Stimulated activated naive CD4-positive, alpha-beta T cell (primary cell): ENCODE measurements at places on chromosomes 12 and 14.

- DNase-seq = no peak
Observed at GRCh38 chr12:12965836-12966235, 13.9 kb upstream of the GPRC5D start.

DNA sequence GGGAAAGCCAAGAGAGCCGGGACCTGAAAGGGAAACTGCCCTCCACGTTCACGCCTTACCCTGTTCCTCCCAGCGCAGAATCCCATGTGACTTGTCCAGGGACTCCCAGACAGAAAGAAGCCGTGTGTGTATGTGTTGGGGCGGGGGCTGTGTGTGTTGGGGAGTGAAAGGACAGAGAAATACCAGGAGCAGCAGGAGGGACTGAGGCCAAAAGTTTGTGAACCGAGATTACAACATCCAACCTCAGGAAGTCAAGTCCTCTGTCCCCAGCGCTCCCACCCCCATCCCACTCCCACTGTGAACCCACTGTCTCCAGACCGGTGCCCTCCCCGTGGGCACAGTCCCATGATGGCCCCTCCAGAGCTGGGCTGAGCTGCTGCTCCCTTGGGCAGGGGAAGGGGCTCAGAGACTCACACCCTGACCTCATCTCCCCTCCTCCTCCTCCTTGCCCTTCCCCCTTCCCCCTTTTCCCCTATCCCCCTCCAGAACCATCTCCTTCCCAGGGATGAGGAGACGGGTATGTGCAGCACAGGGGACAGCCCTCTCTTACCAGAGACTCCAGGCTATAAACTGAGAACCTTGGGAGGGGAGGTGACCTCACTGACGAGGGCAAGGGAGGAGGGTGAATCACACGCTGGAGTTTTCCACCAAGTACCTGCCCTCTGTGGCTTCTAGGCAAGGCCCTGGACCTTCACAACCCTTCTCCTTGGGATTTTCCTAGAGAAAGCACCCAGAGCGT is at the start of gene SLC6A12:
Gene SLC6A12, minus strand, starts transcription at position 155 of the 739 bp plus-strand sequence. CDS start 4,171 bp downstream, outside the sequence.
- no peak for DNase-seq

DNA sequence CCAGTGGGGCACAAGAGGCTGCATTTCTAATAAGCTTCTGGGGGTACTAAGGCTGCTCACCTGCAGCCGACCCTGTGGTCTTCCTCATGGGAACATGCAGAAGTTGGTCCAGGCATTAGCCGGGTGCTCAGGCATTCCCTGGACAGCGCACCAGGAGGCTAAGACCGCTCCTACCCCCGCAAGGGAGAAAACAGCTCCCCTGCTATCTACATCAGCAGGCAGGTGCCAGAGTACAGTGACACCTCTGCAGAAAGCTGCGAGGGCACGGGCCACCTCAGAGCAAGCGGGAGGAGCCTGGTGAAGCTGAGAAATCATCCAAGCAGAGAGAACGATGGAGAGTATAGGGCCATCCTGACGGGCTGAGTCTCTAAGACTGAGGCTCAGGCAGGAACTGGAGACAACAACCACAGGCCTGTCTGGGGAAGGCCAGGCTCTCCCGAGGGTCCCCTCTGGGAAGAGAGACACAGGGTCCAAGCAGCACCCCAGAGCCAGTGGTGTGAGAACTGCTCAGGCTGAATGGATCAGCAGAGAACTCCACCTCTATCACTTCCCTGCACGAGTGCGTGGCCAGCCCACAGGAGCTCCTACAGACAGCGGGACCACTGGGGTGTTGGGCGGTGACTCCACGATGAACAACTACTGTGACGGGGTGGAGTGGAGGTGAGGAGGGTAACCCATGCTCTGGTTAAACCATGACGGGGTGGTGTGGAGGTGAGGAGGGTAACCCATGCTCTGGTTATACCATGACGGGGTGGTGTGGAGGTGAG is 62.1 kb downstream of the AMN start:
- DNase-seq = no peak

DNA sequence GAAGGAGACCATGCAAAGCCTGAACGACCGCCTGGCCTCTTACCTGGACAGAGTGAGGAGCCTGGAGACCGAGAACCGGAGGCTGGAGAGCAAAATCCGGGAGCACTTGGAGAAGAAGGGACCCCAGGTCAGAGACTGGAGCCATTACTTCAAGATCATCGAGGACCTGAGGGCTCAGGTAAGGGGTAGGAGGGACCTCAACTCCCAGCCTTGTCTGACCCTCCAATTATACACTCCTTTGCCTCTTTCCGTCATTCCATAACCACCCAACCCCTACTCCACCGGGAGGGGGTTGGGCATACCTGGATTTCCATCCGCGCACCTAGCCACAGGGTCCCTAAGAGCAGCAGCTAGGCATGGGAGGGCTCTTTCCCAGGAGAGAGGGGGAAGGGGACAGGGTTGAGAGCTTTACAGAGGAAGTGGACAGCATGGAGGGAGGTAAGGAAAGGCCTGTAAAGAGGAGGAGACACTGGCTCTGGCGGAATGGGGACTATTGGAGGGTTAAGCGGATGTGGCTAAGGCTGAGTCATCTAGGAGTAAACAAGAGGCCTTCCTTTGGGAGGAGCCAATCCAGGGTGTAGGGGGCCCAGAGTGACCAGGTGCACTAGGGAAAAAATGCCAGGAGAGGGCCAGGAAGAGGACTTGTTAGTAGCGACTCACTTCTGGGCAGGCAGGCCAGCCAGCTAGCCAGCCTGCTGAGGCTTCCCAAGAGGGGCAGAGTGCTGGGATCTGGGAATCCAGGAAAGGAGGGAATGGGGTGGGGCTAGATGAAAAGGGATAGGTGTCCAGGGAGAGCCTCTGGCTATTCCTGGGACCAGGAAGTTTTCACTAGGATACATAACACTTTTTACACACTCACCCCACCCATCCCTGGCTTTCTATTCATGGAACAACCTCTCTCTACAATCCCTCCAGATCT is 754 bp downstream of the KRT18 start:
- no peak for DNase-seq

- no peak for DNase-seq
Observed at GRCh38 chr12:18808221-18808620, 70.3 kb downstream of the CAPZA3 start.

GRCh38 chr12:1471224-1471623 is 123.2 kb downstream of the FBXL14 start:
- DNase-seq = no peak

DNA sequence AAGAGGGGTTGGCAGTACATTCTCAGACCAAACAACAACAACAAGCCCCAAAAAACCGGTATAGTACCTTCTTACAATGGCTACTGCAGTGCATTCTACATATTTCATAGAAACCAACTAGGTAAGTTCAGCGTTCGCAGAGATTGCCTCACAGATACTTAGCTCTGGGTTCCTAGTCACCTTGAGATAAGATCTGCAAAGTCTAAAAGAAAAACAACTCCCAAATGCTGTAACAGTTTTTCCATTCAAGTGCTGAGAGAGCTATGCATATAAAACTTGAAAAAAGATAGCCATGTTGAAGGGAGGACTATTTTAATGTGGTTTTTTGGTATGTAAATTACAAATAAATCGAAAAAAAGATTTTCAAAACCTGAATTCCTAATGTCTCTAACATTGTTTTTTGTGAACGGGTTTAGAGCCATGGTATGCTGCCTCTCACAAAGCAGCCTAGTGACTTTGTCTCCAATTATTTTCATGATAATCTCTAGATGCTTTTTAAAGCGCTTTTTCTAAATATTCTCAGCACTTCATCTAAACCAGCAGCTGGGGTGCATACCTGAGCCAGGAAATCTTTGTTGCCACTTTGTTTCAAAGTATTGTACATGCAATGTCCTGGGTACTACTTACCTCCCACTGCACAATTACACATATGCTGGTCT is 56.6 kb upstream of the CRACR2A start:
- no peak for DNase-seq

DNA sequence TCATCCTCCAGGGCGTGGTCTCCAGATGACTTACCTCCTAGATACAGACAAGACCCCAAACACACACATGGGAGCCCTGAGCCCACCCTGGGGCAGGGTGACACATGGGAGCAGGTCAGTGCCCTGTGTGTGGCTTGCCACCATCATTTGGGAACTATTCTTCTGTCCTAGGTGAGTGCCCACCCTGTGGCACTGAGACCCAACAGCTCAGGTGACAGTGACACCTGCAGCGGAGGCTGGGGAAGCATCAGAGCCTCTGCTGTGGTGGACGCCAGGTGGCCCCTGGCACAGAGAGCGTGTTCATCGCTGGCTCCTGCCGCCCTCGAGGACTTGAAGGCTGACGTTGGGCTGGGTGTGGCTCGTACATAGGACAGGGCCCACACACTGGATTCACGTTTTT is 23.0 kb downstream of the SFSWAP start:
- no peak for DNase-seq

- DNase-seq = peak; percentile 28
Observed at GRCh38 chr14:69818758-69819191, 21.7 kb upstream of the SLC10A1 start.

DNA sequence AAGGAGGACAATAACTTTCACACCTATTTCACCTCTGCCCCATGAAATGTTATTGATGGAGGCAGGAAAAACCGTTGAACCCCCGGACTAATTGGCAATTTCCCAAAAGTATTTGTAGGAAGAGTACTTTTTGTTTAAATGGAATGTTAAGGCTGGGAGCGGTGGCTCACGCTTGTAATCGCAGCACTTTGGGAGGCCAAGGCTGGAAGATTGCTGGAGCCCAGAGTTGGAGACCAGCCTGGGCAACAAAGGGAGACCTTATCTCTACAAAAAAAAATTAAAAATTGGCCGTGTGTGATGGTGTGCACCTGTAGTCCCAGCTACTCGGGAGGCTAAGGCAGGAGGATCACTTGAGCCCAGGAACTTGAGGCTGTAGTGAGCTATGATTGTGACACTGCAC is 26.0 kb upstream of the SPTLC2 start:
- DNase-seq = no peak

- no peak for DNase-seq
Observed at GRCh38 chr14:61927060-61927459, 164.8 kb downstream of the SNAPC1 start.

DNA sequence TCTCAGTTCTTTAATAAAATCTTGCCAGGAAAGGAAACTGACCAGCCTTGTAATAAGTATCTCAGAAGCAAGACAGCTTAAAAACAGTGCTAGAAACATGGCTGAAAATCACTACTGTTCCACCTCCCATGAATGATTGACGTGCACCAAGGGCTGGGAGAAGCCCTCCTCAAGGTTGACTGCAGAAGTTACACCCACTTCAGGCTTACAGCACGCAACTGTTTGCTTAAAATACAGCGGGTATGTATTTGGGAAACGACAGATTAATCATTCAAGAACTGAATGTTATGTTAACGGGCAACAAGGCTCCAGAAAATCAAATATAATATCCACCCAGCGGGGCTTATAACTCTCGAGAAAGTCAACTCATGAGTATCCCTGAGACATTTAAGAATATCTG is 22.1 kb downstream of the PRKD1 start:
- no peak for DNase-seq

DNA sequence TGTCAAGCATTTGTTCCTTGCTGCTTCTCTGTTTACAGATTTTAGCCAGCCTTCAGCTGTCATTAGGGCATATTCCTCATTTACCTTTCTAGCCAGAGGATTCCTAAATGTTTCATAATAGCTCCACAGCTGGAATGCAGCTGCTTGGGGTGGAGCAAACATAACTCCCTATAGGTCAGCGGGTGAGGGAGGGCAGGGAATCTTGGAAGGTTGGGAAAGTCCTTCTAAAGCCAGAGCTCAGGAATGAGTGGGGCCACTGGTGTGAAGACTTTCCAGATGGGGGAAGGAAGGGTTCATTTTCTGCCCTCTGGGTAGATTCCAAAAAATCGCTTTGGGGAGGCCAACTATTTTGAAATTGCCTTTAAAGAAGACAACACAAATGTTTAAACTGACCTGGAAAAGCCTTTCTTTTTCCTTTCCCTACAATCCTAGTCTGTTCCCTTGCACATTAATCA is 16.3 kb upstream of the IRF2BPL start:
- DNase-seq = no peak

DNA sequence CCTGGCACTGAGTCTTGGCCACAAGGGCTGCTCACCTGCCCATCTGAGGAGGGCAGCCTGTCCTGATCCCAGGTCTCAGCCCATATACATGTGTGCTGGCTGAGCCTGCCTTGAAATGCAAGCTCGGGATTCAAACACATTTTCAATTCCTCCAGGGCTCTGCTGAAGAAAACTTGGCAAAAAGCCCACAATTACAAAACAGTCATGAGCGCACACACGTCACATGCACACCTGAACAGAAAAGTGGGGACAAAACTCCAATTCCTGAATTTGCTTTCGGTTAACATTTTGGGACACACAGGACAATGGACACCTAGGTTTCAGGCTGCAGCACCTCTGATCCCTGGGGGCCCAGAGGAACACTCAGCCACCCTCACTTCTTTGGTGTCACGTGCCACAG is 113.9 kb downstream of the RBM19 start:
- DNase-seq = no peak

DNA sequence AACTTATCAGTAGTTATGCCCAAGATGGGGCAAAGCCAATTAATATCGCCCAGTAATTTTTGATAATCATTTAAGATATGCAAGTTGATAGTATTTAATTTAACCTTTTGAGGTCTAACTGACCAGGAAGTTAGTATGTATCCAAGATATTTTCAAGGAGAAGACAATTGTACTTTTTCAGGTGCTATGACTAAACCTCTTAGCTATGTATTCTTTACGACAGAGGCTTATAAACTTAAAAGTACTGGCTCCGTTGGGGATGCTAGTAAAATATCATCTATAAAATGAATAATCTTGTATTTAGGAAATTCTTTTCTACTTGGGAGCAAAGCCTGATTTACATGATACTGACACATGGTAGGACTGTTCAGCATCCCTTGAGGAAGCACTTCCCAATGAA is 40.3 kb downstream of the TMTC3 start:
- DNase-seq = no peak

GRCh38 chr14:27077710-27078109 is 479.9 kb upstream of the NOVA1 start:
- DNase-seq = no peak

DNA sequence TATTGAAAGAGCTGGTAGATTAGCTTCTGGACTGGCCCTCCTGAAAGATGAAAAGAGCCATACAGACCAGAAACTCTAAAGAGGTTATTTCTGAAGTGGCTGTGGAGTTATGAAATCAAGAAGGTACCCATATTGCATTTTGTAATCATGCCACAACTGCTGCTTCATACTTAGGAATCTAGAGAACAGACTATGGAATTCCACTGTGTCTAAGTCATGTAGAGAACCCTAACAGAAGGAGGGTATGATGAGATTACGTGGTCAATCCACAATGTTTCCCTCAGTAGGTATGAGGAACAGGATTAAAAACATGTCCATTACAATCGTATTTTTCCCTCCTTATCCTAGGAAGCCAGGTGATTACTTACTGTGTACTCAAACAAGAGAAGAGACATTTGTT is 708.8 kb downstream of the RERGL start:
- no peak for DNase-seq

DNA sequence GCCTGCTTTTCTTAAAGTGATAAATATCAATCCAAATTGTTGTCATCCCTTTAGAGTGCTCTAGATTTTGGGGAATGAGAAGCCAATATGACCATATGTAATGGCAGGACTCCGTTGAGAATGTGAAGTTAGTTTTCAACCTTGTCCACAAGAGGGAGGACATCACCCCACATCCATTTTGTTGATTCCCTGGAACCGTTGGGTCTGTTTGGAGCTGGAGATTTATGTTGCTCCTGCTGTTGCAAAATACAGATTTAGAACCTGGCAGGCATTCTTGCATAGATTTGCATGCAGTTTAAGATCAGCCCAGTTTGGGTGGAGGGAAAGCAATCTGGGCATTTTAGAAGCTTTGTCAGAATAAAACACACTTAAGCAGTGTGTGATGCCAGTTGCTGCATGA is 620.1 kb downstream of the NRXN3 start:
- DNase-seq = no peak
